ENCODE measurements at places on chromosomes 1 and 21.

GRCh38 chr1:184386312-184387068 lies at the start of gene C1orf21:
Gene C1orf21 (plus strand): TSS chr1:184387029. CDS start chr1:184477510, 90,481 bp downstream.
- DNase-seq = peak; percentile 92

DNA sequence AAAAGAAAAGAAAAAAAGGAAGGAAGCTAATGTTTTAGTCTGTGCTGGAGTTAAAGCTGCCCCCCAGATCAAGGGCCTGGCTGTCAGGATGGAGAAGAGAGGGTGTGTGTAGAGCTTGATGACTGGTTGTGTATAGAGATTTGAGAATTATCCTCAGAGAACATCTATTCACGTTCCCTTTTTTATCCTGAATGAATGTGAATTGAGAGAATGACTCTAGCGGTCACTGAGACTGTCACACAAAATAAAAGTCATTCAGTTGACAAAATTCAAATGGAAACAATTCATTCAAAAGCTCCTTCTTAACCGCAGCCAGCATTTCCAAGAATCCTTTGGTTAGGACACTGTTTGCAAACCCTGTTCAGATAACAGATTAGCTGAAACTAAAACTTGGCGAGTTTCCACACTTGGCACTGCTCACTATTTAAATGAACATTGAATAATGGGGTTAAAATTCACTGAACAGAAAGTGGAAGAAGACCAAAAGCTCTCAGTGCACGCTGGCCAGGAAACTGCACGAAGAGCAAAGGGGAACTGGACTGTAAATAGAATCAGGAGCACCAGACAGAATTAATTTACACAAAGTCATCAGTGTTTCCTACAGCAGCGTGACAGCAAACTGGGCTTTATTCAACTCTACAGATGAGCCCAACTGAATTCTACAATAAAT lies 13.6 kb upstream of the FAM89A start:
- DNase-seq = peak; percentile 43

DNA sequence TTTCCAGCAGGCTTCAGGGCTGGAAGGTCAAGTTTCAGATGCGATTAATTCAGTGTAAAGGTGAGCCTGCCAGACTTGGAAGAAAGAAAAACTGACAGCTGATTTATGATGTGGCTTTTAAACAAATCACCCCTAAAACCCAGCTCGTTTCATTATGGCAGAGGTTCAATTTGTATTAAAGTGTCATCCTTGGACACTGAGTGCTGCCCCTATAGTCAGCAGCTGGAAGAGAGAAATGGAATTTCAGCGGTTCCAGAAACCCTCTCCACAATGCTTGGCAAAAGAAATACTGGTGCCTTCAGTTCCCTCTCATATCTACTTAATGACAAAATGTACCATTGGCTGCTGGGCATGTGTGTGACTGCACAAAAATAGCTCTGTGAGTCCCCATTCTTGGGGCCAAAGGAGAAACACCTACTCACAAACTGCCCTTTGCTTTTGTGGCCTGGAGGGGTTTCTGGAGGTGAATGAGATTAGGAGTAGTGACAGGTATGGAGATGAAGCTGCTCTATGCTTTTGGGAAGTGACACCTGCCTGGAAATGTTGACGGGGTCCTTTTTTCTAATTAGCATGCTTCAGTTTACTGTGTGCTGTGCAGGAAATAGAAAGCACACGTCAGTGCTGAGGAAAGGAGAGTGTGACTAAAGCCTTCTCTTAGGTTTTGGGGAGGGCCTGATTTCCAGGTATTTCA lies 95.1 kb upstream of the TSPAN2 start:
- DNase-seq = peak; percentile 63

DNA sequence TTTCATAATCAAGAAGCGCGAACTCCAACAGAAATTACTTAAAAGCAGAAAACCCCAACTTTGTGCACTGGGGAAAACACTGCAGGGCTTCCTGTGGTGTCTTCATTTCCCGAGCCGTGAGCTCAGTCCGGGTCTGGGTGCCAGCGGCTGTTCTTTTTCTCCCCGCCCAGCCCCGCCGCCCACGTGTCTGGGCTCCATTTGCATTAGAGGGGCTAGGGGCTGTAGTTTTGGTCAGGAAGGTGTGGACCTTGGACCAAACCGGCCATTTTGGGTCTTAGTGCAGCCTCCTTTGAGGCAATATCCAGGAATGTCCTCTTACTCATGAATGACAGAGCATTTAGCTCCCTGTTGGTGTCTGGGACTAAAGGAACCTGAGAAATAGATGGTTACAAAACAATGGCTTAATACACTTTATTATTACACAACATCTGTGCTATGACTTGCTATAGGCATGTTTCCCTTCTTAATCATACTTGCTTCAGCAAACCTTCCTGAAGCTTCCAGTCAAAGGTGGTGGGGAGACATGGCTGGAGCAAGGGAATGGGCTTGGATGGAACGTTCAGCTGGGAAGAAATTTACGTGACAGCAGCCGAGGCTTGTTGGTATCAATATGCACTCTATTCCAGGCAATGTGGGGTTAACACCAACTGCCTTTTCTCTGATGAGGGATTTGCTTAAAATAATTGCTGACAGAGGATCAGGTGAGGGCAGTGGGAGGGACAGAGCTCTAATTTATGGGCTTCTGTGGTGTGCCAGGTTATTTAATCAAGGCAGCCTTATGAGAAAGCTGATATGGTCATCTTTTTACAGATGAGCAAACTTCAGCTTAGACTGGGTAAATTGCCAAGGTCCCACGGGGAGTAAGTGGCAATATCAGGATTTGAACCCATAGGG lies 1.1 kb downstream of the AGTRAP start:
- peak; percentile 87 for DNase-seq

- DNase-seq = no peak
Observed at GRCh38 chr1:47765236-47765635, 231.9 kb downstream of the TRABD2B start.

GRCh38 chr1:15295696-15296095 lies 48.7 kb downstream of the FHAD1 start:
- no peak for DNase-seq

DNA sequence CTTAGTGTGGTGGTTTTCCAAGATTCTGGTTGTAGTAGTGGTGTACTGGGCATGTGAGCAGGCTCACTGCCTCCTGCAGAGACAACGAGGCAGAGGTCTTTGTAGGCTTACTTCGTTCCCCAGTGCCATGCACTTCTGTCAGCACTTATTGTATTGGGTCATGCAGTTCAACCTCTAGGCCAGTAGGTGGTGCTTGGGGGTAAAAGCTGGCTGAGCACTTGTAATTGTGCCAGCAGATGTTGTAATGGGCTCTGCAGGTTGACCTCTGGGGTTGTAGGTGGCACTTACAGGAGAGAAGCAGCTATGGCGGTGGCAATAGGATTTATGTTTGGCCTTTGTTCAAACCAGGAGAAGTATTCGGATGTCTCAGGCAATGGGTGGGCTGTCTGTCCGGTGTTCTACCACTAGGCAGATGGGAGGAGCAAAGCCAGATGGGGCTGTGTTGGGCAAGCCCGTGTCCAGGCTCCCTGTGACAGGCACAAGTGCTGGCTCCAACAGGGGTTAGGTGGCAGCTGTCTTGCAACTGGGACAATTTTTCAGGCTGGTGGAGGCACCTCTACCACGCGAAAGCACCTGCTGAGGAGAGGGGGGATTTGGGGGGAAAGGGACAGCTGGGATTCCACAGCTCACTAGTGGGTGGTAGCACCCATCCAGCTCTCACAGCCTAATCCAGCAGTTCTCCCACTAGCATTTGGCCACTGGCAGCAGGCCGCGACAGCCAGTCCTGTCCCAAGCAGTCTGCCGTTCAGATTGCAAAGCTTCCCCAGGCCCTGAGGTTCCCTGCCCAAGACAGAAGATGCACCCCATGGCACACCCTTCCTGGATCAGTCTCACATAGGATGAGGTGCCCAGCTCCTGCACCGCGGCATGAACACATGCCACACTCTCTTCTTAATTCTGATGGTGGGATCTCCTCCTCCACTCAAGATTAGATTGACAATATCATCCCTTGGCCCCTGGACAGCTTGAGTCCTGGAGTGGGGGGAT lies 274.5 kb downstream of the CTH start:
- peak; percentile 9 for DNase-seq

DNA sequence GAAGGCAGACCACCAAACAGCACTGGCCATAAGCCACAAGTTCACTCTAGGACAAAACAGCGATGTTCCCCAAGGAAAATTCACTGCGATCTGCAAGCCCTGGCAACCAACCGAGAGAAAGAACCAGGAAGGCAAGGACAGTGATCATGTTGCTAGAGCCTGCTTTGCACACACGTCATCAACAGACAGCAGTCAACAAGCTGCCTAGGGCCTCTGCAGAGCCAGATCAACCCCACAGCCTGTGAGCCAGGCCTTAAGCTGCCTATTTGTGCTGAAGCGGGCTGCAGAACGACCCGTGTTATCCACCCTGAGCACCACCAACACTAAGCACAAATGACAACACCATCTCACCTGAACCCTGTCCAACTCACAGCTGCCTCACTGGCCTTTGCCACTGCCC lies 6.2 kb upstream of the YRDC start:
- peak; percentile 36 for DNase-seq

DNA sequence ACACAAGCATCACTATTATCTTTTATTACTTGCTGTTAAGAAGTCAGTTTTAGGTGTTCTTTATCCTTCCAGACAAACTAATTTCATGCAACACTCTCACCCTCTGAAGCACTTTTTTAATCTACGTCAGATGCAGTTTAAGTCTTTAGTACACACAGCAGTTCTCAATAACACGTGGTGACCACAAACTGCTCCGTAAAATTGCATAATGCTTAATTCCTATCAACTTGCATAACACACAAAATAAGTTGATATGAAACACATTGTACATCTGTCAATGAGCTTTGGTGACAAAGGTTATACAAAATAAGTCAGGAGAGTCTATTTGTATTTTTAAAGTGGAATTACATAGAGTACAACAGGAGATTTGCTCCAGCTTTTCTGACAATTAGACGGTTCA lies 140.9 kb upstream of the ETS2 start:
- DNase-seq = peak; percentile 37

DNA sequence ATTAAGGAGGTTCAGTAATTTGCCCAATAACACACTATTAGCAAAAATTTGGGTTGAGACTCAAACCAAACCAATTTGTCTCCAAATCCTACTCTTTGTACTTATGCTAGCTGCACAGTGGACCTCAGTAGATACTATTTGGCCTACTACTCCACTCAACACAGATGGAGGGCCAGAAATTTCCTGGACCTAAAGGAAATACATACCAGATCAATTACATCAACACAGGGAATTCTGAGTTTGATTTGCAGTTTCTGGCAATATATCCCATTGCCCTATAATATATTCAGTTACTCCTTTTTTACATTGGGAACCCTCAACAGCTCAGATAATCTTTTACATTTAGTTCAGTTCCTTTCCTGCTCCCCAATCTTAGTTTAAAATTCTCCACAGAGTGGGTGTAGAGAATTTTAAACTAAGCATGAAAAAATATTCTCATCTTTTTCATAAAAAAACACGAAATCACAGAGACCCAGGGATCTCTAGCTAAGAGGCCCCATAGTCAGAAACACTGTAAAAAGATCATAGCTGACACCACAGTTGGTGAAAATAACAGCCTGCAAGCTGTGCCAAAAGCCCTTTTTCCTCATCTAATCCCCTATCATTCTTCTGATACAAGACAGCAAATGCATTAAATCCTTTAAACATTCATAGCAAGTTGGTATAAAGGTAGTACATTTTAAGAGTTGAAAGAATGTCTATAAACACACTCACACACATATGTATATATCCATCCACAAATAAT lies 317.7 kb upstream of the ESRRG start:
- peak; percentile 39 for DNase-seq

GRCh38 chr1:209388358-209388757 lies 195.2 kb upstream of the CAMK1G start:
- no peak for DNase-seq

- no peak for DNase-seq
Observed at GRCh38 chr1:166874464-166874863, 1.6 kb downstream of the TADA1 start.

DNA sequence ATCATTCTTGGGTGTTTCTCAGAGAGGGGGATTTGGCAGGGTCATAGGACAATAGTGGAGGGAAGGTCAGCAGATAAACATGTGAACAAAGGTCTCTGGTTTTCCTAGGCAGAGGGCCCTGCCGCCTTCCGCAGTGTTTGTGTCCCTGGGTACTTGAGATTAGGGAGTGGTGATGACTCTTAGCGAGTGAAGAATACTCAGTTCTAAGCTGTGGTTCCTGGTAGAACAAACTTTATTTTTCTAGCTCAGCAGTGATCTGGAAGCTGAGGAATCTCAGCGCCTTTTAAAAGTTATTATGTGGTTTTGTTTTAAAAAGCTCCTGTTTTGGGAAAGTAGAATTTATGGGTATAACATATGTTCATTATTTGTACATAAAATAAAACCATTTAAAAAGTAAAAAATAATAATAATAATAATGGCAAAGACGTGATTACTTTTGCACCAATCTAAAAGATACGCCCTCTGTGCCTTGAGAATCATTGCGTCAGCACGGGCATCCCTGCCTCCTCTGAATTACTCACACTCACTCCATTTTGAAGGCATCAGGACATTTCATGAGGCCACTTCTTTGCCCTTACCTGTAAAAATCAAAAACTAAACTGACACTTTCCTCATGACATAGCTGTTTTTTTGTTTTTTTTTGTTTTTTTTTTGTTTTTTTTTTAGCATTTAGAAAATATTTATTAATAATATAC lies 29.7 kb upstream of the TNFRSF1B start:
- DNase-seq = no peak

DNA sequence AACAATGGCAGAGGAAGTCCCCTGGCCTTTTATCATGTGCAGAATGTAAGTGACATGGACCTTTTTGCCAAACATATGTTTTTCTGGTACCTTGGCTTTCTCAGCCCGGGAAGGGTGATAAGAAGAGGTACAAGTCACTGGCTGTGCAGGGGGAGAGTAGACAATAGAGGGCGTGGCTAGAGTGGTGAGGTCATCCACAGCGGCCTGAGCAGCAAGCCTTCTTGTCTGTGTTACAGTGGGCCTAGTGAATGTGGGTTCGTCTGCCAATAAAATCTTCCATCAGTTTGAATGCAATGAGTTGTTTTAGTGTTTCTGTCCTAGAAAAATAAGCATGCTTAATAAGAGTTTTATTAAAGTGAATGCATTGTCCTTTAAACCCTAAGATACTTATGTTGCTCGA lies 59.0 kb upstream of the PGD start:
- DNase-seq = peak; percentile 72

DNA sequence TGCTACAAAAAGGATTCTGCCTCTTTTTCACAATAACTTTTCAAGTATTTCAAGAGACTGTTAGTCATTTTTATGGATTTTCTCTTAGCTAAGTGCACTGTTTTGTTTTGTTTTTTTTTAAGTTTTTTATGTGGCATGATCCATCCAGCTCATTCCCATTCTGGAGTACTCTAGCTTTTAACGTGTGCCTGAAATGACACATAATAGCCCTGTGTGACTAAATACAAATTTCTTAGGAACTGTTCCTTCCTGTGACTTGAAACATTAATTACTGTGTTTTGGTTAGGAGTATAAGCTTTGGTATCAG lies 143.9 kb downstream of the HS2ST1 start:
- peak; percentile 32 for DNase-seq

DNA sequence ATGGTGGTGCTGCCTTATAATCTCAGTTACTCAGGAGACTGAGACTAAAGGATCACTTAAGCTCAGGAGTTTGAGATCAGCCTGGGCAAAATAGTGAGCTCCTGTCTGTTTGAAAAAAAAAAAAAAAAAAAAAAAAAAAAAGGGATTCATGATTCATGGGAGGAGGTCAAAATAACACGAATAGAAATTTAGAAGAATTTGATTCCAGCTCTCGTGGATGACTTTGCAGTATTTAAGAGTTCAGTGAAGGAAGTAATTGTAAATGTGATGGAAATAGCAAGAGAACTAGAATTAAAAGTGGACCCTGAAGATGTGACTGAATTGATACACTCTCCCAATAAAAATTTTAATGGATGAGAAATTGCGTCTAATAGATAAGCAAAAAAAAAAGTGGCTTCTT lies 15.8 kb downstream of the AUNIP start:
- DNase-seq = no peak

Measured in foreskin fibroblast (primary cell).